ENCODE measurements at places on chromosomes 7 and 10.

DNA sequence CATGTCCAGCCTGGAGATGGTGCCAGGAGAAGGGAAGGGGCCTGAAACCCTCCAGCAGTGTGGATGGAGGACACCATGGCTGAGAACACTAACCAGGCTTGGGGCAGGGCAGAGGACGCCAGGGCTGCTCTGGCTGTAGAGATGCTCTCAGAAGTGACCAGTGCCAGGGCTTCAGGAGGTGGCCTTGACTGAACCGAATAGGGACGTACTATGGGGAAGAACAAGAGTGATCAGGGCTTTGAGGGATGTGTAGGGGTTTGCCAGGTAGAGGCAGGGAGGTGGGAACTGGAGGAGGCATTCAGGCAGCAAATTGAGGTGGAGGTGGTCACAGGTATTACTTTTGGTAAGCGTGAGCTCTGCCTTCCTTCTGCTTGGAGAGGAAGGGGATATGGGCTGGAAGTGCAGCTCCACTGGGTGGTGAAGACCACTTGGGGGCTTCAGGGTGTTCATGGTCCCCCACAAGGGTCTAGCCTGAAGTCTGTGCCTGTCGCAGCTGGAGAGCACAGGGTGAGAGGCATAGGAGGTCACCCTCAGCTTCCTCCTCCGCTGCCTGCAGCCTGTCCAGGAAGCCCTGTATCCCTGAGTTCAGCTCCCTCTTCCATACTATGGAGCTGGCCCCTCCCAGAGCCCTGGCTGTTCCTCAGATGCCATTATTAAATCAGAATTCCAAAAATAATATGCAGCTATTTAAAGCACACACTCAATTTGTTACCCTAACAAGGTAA, 27.8 kb downstream of the ADCY1 start:
- DNase-seq: no peak

DNA sequence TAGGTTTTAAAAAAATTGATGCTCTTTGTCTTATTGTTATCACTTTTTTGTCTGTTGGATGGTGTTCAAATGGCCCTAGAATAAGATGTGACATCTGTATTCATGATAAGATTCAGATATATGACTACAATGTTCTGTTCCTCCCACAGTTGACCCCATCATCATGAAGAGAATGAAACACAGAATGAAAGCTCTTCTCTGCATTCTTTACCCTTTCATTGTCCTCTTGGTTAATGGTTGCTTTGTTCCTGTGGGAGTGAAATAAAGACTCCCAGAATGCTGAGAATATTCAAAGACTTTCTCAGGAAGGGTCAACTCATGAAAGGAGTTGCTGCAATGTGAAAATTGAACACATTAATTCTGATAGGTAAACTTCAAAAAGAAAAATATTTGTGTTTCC, 1015.8 kb downstream of the SORCS3 start:
- no peak for DNase-seq

DNA sequence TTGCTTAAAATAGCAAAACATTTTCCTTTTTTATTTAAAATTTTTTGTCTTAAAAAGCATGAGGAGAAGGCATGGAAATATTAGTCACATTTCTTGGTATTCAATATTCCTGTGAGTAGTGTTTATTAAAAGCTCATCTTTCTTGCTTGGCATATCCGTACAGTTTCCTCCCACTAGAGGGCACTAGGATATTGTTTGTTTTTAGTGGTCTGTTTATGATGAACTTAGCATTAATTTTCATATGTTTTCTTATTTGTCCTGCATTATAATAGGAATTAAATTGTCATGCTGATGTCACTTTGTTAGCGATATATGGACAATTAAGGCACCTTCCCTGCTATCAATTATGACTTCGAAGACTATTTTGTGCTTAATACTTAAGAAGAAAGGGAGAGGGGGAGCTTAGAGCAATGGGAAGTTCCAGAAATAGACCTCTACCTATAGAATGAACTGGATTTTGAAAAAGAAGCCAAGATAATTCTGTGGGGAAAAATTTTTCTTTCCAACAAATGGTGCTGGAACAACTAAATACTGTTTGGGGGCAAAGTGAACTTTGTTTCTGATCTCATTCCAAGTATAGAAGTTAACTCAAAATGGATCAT, 91.0 kb upstream of the STRIP2 start:
- DNase-seq: peak; percentile 37

DNA sequence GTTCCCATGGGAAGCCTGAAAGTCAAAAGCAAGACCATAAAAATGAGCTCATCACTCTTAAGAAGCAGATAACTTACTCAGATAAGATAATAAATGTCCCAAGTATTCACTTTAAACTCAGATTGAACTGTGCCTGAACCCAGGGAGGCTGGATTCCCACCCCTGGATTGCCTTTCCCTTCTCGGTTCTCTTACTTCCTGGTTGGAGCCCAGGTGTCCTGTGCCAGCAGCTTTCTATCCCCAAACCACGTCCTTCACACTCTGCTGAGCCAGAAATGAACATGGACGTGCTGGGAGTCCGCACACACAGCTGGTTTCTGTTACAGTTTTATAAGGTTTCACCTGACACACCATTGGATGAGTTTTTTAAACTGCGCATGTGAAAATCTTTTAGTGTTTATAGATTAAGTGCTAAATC, 636.2 kb upstream of the IGFBP3 start:
- no peak for DNase-seq

DNA sequence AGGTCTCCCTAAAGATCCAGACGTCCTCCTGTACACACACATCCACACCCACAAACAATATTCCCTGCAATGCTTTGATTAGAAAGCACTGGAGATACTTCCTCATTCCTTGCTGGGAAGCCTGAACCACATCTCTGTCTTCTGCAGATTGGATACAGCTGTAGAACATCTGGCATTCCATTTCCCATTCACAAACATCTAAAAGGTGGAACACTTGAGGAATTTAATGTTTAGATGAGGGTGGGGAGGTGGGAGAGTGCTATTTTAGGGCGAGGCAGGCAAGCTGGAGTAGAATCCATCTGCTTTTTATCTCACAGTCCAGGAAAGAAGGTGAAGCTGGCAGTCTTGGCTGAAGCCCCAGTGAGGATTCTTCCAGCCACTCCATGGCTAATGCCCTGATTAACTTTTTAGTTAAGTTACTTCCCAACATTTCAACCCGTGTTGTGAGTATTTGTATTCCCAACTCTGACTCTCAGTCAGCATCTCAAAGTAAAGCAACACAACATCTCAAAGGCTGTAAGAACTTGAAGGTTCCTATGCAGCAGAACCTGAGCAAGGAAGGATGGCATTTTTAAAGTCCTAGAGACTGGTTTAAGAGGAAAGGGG, 46.1 kb downstream of the CYTH3 start:
- peak; percentile 92 for DNase-seq

DNA sequence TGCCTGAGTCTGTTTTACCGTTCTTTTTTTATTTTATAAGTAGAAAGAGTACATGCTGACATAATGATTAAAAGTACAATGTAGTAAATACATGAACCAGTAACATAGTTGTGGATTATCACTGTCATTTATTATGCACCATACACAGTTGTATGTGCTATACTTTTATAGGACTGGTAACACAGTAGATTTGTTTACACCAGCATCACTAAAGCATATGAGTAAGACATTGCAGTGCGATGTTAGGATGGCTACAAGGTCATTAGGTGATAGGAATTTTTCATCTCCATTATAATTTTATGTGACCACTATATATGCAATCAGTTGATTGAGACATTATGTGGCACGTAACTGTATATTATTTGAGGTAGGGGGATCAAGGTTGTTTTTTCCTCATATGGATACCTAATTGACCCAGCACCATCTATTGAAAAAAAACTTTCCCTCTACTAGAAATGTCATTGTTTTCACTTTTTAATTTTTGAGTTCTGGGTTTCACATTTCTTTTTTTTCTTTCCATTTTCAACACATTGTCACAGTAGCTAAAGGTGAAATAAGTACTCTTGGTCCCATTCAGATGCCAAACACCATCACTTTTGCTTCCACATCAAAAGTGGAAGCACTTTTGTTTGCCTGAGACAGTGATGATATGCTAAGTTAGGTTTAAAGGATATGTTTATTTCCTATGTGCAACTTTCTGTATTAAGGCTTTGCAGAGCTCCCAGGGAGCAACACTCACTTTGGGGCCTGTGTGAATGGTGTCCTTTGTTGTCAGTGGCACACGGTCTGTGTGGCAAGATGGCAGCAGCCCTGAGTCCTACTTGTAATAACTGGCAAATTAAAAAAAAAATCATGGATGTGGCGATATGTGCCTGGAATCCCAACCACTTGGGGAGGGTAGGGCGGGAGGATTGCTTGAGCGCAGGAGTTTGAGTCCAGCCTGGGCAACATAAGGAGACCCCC, 17.1 kb downstream of the UBE2D1 start:
- DNase-seq: no peak

- peak; percentile 8 for DNase-seq
These were observed 136.8 kb downstream of the EXOC4 start for GRCh38 chr7:133389727-133390126.

GRCh38 chr7:44531421-44532380, 9.4 kb downstream of the NPC1L1 start:
- DNase-seq: no peak

DNA sequence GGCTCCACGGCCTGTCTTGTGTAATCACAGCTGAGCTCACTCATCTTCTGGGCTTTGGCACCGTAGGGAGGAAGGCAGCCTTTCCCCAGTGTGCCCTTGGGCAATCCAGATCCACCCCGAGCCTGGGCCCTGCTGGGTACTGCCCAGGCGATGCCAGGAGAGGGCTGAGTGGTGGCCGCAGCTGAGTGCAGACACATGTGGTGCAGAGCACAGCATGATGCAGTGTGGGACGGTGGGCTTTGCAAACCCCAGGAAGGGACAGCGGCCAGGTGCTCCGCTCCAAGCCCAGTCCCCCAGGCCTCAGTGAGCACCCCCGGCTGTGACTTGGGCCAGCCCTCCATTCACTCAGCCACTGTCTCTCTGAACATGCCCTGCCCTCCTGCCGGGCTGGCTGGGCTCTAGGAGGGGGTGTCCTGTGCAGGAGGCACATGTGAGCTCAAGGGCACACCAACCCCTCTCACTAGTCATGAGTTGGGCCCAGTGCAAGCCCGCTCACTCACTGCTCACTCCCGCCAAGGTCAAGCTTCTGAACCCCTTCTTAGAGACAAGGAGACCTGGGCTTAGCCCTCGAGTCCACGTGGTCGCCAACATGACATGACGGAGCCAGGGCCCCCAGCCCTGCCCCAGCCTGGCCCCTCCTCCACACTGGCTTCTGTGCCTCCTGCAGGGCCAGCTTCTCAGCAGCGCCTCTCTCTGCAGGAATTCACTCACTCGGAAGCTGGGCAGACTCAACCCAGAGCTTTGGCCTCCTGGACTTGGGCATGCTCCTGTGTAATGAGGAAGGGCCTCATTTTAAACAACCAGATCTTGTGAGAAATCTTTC, 77.5 kb upstream of the INSIG1 start:
- no peak for DNase-seq

DNA sequence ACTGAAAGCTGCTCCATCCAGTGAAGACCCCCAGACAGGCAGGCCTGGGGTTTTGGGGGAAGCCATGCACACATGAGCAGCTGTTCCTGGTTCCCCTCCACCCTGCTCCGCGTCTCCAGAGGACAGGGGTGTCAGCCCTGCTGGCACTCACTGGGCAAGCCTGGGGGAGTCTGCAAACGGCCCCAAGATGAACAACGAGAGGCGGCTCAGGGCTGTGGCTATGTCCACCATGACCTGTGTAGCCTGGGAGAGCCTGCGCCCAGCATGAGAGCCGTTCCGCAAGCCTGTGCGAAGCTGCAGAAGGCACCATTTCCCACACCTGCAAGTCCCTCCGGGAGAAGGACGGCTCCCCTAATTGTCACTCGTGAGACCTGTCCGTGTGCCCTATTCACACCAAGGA, 59.5 kb downstream of the DPYSL4 start:
- no peak for DNase-seq

DNA sequence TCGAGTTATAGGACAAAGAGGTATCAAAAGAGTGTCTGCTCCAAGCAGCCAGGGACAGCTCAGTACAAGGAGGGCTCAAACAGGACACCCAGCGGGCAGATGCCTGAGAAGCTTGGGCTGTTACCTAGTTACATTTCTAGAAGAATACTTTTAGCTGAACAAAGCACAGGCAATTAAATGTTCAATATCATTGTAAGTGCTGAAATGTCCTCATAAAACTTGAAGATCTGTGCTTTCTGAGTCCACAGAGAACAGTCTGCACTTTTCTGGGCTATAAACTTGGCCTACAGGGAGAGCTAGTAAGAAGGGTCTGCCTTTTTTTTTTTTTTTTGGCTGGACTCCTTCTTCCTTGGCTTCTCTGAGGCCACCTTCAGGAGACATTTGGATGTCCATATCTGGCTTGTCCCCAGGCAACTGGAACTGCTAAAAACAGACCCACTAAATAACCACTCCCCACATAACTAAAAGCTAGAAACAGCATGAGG, 123.2 kb downstream of the SLC16A9 start:
- DNase-seq: no peak

DNA sequence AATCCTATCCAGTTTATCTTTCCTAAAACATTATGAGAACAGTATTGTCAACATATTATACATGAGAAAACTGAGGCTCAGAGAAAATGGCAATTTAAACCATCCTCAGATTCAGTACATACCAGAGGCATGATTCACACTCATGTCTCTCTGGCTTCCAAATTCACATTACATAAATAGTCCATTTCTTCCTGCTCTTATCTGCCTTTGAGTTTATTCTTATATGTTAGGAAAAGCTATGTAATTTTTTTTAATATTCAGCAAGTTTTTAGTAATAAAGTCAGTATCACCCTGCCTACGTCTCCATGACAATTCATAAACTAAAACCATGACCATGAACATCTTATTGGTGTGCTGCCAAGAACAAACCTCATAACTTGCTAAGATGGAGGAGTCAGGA, 1260.2 kb upstream of the SORCS1 start:
- DNase-seq: peak; percentile 75

- DNase-seq: peak; percentile 31
These were observed 122.8 kb downstream of the THSD7A start for GRCh38 chr7:11709196-11709595.

DNA sequence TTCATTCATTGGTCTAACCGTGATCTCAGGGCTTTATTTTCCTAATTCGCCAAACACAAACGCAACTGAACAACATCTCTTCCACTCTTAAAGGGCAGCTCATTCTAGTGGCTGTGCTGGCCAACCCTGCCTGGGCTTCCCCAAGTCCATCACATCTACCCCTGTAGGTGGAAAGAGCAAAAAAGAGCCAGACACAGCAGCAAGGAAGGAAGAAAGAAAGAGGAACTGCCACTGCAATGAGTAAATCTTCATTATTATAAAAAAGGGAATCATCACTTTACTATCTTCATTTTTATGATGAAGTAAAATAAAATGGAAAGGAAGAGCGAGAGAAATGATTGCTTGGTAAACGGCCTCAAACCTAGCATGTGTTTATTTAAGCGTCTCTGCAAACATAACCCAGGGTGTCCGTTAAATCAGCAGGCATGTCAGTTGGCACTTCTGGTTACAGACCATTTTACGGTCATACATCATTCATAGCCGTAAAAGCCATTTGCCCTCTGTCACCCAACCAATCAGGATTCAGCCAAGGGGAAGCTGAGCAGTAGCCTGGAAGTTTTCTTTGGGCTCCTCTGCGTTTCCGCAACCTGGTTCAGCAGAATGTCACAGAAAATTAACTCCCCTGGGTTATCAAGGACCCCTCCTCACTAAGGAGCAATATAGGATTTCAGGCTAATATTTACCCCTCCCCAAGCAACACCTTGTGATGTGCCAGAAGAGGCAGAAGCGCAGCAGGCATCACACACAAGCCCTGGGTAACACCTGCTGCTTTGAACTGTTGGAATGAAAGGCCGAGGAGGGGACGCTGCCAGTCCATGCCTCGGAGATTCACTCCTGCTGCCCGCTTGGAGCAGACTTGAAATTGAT, 234.0 kb downstream of the SNX10 start:
- DNase-seq: no peak

GRCh38 chr7:141053626-141054025, 20.2 kb upstream of the TMEM178B start:
- DNase-seq: no peak

- DNase-seq: no peak
These were observed 39.4 kb downstream of the AOC1 start for GRCh38 chr7:150891740-150892139.

Measured in fibroblast of upper back skin (primary cell).